ENCODE measurements at places on chromosomes 3 and 15.

GRCh38 chr3:170585008-170585936, 603 bp downstream of the SLC7A14 start:
- no peak for DNase-seq

DNA sequence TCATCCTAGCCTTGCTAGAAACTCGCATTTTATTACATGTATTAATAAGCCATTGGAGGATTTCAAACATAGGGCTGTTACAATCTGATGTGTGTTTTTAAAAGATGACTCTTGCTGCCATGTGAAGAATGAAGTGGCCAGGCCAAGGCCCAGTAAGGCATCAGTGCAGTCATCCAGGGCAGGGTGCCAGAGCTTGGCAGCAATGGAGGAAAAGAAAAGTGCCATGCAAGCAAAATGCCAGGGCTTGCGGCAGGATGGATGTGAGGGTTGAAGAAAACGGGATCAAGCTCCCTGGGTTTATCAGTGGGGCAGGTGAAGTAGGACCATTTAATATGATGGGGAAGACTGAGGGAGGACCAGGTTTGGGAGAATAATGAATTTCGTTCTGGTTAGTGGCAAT, 183.6 kb downstream of the MINAR1 start:
- DNase-seq: no peak

DNA sequence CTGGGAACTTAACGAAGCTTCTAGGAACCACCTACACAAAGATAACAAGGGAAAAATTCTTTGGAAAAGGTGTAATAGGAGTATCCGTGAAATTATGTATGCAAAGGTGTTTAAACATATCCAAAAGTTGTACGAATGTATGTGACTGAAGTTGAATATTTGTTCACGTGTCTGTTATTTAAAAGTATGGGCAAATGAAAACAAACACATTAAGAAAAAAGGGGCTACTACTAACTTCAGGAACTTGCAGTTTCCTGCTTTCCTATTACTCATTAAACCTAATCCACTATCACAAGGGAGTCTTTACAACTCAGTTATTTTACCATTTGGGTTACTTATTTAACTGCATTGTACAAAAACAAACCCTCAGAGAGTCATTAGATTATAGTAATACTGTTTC, 33.9 kb upstream of the GRAMD1C start:
- no peak for DNase-seq

DNA sequence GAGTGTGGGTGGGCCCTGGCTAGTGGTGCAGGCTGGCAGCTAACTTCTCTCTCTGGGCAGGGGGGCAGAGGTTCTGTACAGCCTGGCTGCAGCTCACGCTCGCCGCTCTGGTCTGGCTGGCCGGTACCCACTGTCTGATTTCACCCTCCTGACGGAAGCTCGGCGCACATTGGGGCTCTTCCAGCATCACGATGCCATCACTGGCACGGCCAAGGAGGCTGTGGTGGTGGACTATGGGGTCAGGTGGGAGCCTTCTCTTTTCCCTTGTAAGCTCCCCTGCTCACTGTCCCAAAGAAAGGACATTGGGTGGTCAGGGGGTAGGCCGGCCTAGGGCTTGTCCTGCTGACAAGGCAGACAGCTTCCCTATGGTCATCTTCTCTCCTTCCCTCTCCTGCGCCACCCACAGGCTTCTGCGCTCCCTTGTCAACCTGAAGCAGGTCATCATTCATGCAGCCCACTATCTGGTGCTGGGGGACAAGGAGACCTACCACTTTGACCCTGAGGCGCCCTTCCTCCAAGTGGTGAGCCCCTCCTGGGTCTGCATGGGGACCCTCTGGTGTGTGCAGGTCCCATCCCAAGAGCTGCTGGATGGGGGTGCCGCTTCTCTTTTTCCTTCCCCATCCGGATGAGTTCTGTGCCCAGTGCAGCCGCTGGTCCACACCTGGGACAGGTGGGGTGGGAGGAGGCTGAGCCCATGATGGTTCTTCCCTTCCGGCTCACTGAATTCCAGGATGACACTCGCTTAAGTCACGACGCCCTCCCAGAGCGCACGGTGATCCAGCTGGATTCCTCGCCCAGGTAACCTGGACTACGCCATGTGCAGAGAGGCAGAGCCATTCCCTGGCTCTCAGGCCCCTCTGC, 7.6 kb downstream of the MAN2A2 start:
- DNase-seq: no peak

- peak; percentile 26 for DNase-seq
Observed at GRCh38 chr15:44710236-44711095, 657 bp downstream of the PATL2 start.

DNA sequence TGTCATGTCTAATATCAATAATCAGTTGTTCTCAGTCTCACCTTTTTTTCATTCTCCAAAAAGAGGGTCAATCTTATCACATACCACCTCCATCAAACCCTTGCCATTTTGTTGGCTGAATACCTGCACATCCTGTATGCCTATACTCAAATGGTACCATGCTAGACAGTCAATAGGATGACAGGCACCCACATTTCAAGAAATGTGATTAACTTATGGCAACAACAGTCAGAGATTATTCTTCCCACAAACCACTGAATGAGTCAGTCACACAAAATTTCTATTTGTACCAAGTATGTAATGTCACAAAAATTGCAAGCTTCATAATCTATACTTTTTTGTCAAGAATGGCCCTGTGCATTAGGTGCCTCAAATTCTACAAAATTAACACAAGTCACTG, 5.1 kb upstream of the SLC27A2 start:
- no peak for DNase-seq
